Hematopoietic multipotent progenitor cell treated with erythropoietin and hydrocortisone succinate and interleukin-3 and kit ligand, for 8 days (in vitro differentiated cells): ENCODE measurements at places on chromosomes 2 and 18.

DNA sequence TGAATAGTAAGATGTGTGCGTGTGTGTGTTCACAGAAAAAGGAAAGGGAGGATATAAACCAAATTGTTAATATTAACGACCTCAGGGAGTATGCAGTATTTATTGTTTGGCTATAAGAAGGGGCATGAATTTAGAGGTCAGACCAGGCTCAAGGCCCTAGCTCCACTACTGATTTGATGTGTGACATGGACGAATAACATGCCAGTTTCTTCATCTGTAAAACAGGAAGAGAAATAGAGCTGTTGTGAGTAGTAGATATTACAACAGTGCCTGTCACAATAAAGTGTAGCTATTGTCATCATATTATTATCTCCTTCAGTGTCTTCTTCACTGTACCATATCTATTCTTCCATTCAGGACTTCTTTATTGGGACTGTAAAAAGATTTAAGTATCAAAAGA is 4.1 kb upstream of the MAT2A start:
- DNase-seq: no peak

GRCh38 chr2:11995456-11995855 is 249.0 kb downstream of the LPIN1 start:
- DNase-seq: no peak

GRCh38 chr2:163600801-163601200 is 135.0 kb downstream of the FIGN start:
- DNase-seq: no peak

GRCh38 chr18:36697905-36698304 is 130.9 kb downstream of the TPGS2 start:
- no peak for DNase-seq

DNA sequence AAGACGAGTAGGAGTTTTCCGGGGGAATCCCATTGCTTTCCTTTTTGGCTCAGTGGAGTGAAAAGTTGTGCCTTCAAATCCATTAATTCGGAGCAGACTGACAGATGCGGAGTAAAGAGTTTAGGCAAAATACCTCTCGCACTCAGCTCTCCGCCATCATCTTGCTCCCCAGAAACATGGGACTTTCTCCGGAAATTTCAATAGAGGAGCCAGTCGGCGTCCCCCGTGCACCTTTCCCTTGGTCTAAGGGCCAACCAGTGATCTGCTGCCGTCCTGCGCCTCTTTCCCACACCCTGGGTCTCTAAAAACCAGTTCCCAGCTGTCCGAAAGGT is 318 bp downstream of the TYW5 start:
- peak; percentile 68 for DNase-seq

- DNase-seq: no peak
Observed at GRCh38 chr2:129181963-129182362, 797.5 kb upstream of the RAB6C start.

DNA sequence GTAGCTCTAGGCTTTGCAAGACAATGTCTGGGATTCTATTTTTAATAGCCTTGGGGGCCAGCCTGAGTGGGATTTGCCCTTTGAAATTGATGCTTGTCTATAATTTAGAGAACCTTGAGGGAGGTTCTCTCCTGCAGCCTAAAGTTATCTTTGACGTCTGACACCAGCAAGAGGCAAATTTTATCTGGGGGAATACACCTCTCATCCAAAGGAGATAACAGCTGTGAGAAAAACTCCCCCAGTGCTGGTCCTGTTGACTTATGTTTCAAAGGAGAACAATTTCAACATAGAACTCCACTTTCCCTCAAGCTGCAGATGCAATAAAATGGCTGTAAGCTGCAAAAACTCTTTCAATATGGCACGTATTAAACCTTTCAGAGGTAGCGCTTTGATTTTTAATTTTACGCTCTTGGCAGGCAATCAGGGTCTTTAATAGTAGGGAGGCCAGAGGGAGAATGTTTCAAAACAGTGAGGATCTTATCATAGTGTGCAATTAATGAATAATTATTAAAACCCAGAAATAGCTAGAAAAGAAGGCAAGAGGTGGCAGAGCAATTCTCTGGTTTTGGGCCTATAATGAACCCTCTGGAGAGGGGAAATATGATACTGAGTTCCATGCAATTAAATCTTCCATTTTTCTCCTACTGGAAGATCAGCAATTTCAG is 62.4 kb downstream of the LYPD1 start:
- no peak for DNase-seq

DNA sequence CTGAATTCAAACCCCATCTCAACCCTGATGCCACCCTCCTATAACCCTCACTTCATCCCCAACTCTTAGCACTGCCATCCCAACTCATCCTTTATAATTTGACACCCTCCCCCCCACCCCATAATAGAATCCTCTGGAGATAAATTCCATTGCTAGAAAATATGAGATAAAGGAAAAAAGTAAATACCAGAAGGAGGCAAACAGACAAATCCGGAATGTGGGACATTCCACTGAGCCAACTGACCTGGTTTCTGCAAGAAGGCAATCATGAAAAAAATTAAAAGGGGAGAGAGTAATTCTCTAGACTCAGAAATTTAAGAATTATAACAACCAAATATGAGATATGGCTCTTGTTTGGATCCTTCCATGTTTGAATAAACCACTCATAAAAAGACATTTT is 132.4 kb downstream of the CYP26B1 start:
- no peak for DNase-seq

- DNase-seq: peak; percentile 4
Observed at GRCh38 chr2:206970589-206971360, 31.5 kb downstream of the CPO start.

DNA sequence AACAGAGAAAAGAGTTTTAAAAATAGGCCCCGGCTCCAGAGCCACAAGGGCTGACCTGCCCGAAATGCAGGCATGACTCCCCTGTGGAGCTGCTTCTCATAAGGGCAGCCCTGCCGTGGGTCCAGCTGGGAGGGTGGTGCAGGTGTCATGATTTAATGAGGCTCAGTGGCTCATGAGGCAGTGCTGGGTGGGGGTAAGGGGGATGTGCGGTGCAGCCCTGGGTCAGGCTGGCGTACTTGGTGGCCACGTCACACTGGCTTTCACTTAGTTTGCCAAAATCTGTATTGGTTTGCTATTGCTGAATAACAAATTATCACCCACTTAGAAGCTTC is 33.6 kb downstream of the HJURP start:
- DNase-seq: no peak
